ENCODE measurements at places on chromosomes 6 and 20. TPM values are rescaled to one million over a fixed set of nuclear protein-coding genes. Genes with fewer than 3 reads are reported as not detected.

LY6G5C gene
- total RNA-seq, result 1.2 TPM

E2F1 gene
- total RNA-seq, result 35.3 TPM

LRFN2 gene
- 2.3 TPM for total RNA-seq

- no peak for DNase-seq
These were observed 46.9 kb downstream of the LYRM4 start for GRCh38 chr6:5213836-5214235.

- no peak for DNase-seq
These were observed 16.3 kb downstream of the RPRD1B start for GRCh38 chr20:38049800-38050199.

- no peak for DNase-seq
These were observed 74.3 kb upstream of the RCAN2 start for GRCh38 chr6:46565531-46565930.
